ENCODE measurements at places on chromosomes 12 and 14.

DNA sequence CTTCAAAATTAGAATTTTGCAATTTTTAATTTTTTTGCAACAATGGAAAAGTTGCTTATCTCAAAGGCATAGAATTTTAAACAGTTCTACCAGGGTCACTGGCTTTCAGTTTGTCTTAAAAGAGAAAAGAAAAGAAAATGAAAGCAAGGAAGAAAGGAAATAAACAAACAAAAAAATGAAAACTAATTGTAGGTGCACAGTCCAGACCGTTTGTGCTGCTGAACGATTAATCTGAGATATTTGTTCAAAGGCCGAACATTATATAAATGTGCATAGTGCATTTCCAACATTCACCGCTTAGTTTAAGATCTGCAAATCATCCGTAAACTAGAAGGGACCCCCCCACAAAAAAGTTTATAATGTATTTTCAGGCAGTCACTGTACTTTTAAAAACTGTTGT is 5.5 kb upstream of the OTX2 start:
- no peak for DNase-seq

DNA sequence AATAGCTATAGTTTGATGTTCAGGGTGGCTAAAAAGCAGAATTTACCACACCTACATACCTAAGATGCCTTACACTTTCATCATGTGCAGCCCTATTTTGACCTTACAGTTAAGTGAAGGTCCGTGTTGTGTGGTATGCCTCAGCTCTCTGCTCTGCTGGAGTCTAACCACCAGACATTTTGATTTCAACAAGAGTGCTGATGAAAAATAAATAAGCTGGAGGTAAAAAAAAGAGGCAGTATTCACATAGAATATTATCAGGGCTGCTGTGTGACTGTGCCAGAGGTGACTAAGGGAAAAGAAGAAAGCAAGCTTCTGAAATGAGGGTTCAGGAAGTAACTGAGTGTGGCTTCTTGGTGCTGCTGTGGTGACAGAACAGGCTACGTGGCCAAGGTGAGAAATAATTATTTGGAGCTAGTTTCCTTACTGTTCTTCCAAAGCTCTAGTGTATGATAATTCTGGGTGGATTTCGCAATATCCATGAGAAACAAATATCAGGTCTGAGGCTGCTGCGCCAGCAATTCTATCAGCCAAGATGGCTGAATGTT is 188.8 kb downstream of the STXBP6 start:
- no peak for DNase-seq

DNA sequence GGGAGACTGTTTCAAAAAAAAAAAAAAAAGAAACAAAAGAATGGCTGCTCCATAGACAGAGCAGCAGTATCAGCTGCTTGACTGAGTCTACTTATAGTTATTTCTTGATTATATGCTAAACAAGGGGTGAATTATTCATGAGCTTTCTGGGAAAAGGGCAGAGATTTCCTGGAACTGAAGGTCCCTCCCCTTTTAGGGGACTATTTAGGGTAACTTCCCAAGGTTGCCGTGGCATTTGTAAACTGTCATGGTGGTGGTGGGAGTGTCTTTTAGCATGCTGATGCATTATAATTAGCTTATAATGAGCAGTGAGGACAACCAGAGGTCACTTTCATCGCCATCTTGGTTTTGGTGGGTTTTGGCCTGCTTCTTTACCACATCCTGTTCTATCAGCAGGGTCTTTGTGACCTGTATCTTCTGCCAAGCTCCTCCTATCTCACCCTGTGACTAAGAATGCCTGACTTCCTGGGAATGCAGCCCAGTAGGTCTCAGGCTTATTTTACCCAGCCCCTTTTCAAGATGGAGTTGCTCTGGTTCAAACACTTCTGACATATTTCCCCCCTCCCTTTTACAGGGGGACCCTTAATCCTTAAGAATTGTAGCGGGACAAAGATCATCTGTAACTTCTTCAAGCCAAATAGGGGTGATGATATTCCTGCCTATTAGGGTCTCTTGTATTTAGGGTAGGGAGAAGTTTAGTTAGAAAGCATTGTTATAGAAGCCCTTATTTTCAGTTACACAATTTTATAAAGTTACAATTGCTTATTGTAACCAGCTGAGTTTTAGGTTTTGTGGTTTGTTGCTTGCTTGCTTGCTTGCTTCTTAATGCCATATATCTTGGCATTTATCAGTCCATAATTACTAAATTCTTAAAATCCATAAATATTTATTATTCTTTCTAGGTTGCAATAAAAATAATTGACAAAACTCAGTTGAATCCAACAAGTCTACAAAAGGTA is 42.5 kb downstream of the MARK3 start:
- DNase-seq, result peak; percentile 61

DNA sequence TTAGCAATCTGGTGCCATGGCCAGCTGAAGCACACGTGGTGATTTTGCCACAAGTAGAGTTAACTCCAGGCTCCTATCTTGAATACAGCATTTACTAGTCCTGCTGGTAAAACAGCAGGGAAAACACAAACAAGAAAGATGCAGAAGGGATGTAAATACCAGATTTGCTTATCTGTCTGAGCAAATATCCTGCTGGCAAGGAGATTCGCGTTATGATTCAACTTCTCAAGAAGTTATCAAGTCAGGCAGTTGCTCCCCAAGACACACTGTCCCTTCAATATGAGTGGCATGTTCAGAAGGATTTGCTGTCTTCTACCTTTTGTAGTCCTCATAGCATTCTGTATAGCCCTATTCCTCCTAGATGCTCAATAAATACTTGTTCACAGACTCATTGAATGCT is 171.2 kb upstream of the EGLN3 start:
- DNase-seq, result no peak

DNA sequence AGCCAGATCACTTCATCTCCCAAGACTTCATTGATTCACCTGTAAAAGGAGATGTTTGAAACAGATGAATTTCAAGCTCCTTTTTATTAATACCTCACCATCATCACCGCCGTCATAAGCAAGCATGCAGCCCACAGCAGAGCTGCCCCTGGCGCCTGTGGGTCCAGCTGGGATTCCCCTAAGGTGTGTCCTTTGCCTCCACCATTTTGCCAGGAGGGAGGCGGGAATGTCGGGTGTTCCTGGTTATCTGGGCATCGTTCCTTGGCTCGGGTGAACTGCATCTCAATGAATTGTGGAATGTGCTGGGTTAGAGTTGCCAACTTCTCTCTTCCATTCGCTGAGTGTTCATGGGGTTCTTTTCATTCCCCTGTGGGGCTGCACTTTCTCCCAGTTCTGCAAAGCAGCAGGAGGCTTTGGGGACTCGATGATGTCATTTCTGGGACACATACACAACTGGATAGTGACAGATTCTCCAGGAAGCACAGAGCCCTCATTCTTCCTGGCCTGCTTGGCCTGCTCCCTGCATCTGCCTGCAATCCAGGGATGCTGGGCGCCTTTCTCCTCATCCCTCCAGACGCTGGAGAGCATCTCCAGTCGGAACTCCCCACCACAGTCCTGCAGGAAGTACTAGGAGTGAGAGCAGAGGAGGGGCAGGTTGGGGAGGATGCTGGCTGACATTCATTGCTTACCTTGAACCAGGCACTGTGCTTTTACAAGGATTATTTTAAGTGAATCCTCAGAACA is 10.1 kb downstream of the CCND2 start:
- no peak for DNase-seq

DNA sequence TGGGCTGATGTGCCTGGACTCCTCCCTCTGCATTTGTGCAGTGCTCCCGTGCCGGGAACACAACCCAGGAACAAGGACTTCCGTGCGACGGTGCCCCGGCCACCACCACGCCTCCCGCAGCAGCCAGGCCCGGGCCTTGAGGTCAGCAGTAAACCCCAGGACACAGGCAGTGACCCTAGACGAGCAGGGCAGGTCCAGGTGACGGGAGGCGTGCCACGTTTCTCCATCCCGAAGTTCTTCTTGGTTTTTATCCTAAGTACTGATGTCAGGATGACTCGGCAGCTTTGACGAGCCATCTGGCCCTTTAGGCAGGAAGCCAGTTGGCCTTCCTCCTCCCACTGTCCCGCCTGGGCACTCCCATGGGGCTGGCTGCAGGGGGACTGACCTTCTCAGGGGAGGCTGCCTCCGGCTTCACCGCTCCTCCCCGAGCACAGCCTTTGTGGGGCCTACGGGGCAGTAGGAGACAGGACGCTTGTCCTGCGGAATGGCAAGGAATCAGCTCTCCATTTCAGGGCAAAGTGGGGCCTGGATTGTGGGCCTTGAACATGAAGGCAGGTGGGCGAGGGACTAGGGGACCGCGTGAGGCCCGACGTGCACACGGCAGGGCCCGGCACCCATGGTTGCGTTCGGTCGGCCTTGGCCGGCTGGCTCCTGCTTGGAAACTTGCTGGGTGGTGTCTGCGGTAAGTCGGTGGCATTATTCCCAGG is 94.1 kb downstream of the FBXL14 start:
- no peak for DNase-seq

- no peak for DNase-seq
Observed at GRCh38 chr14:36976571-36977023, 195.8 kb downstream of the SLC25A21 start.

GRCh38 chr12:108519558-108519957 is 4.5 kb downstream of the FICD start:
- DNase-seq, result no peak

GRCh38 chr14:72962829-72963312 is 36.6 kb downstream of the DCAF4 start:
- DNase-seq, result no peak

DNA sequence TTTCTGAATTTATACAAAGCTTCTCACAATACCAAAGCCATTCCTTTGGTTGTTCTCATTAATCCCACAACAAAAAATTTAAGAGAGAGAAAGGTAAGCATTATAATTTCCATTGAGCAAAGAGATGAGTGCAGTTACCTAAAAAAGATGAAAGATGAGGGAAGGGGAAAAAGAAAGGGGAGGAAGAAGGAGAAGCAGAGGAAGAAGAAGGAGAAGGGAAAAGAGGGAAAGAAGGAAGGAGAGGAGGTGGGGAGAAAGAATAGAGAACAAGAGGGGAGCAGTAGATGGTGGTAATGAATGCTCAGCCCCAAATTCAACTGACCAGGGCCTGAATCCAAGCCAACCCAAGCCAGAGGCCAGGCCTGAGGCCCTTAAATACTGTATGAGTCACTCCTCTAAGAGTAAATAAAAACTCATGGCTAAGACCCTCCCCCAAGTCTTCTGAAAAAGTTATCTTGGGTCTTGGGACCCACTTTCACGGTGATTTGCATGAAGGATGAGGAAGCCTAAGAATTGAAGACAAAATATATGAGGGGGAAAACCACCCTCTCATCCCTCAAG is 144.6 kb downstream of the ITPR2 start:
- no peak for DNase-seq

GRCh38 chr14:20583908-20584307 is 3.9 kb downstream of the RNASE11 start:
- no peak for DNase-seq

GRCh38 chr12:12717586-12718380 is 615 bp downstream of the CDKN1B start:
- DNase-seq, result no peak

- DNase-seq, result no peak
Observed at GRCh38 chr12:34126239-34126641, 103.9 kb downstream of the ALG10 start.

DNA sequence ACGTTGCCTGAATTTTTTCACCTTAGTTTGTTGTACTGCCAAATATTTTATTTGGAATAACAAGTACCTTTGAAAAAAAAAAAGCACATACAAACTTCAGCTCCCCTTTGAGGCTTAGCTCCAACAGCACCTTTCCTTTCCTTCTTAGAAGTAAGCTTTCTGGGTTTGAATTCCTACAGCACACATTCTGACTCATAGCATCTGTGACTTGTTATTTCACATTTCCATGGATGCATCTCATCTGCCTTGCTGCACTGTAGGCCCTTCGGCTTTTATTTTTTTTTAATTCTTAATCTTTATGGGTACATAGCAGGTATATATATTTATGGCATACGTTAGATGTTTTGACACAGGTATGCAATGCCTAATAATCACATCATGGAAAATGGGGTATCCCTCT is 7.2 kb downstream of the LGALS3 start:
- no peak for DNase-seq

DNA sequence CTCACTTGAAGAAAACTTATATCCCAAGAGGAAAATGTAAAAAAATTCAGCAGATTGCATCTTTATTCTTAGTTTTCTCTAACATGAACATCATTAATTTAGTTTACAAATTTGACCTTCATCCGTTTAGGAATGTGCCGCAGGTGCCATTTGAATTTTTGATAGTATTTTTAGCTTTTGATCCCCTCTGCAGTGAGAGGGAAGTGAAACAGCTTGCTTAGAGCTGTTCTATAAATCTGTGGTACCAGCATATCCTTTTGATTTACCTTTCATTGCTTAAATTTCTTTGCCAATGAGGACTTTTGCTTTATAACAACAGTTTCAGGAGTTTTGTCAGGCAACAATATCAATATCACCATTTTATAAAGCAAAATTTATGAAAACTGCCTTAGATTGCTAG is 32.7 kb downstream of the DUSP6 start:
- no peak for DNase-seq

DNA sequence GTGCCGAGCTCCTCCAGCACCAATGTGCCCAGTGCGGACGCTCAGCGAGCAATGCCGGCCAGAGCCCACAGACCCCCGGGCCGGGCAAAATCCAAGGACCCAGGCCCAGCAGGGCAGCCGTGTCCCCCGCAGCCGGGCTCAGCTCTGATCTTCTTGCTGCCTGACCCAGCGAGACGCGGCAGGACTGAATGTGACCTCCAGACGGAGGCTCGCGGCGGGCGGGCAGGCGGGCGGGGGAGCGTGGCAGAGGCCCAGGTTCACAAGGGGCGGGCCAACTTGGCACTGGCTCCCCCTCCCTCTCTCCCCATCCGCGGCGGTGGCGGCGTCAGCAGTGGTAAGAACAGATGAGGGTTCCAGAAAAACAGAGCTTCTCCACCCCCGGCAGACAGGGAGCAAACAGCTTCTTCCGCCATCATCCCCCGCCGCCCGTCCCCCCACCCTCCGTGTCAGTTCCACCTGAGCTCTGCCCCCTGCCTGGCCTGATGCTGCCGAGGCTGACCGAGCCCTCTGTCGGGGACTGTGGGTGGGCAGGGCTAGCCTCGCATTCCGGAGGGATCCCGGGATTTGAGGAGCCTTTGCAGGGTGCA is 94.3 kb downstream of the RFLNA start:
- peak; percentile 54 for DNase-seq

- no peak for DNase-seq
Observed at GRCh38 chr14:95258754-95259593, 60.7 kb downstream of the CLMN start.

DNA sequence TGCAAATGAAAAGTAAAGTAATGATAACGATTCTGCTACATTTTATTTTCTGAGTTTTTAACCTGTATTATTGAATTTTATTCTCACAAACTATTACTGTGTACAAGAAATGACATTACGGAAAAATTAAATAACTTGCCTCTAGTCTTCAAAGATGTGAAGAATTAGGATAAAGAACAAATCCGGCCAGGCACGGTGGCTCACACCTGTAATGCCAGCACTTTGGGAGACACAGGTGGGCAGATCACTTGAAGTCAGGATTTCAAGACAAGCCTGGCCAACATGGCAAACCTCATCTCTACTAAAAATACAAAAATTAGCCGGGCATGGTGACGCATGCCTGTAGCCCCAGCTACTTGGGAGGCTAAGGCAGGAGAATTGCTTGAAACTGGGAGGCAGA is 1584.4 kb upstream of the SEL1L start:
- no peak for DNase-seq

Data from activated naive CD4-positive, alpha-beta T cell treated with anti-CD3 and anti-CD28 coated beads, Interleukin-2, amount 50 U/mL, for 72 hours (primary cell).